ENCODE measurements at places on chromosomes 2 and 18. TPM values are rescaled to one million over a fixed set of nuclear protein-coding genes. Genes with fewer than 3 reads are reported as not detected.

Gene REG1B
- total RNA-seq = not detected

Gene C1QL2
- total RNA-seq = 2.3 TPM

Gene CELF4
- 150 TPM for total RNA-seq

Gene IGFBP5
- total RNA-seq = 59.3 TPM

Gene SOX11
- total RNA-seq = 246 TPM

Gene FAM237A
- total RNA-seq = 0.46 TPM

Gene TMEM17
- total RNA-seq = 7.8 TPM

Gene NYAP2
- total RNA-seq = 16.1 TPM

Gene UCN
- total RNA-seq = 0.92 TPM

Gene MEMO1
- total RNA-seq = 76.1 TPM

Gene RUFY4
- 0.23 TPM for total RNA-seq

Gene RGPD4
- total RNA-seq = 0.23 TPM

Gene EPB41L3
- total RNA-seq = 114 TPM

Gene RAB17
- under 0.01 TPM for total RNA-seq

Gene ITGB6
- 0.92 TPM for total RNA-seq

Gene NTSR2
- 4.2 TPM for total RNA-seq

Gene SPHKAP
- total RNA-seq = 60.7 TPM

Gene SLC8A1
- 190 TPM for total RNA-seq

Gene PLCL1
- total RNA-seq = 26.5 TPM

Gene TRIM54
- total RNA-seq = not detected

Gene CCDC178
- 2.3 TPM for total RNA-seq

Gene ABCB11
- total RNA-seq = 1.2 TPM

Gene ACTR1B
- 32.8 TPM for total RNA-seq

Gene HOXD4
- not detected for total RNA-seq

Gene OXER1
- total RNA-seq = not detected

Gene IL1RL1
- 0.69 TPM for total RNA-seq

Gene SPRED2
- 10.8 TPM for total RNA-seq

Gene SEPTIN10
- total RNA-seq = 80.5 TPM

Gene CCBE1
- 5.3 TPM for total RNA-seq

Gene LOXL3
- 6.7 TPM for total RNA-seq

Gene ERMN
- 1.2 TPM for total RNA-seq

Gene CHRNA1
- total RNA-seq = not detected

Gene CRIM1
- total RNA-seq = 62.7 TPM

Gene EVX2
- not detected for total RNA-seq

Gene SP100
- 5.3 TPM for total RNA-seq

Gene AQP12B
- total RNA-seq = not detected

Gene TCF23
- total RNA-seq = not detected

Gene PRLH
- not detected for total RNA-seq
